ENCODE measurements at places on chromosomes 4 and X.

DNA sequence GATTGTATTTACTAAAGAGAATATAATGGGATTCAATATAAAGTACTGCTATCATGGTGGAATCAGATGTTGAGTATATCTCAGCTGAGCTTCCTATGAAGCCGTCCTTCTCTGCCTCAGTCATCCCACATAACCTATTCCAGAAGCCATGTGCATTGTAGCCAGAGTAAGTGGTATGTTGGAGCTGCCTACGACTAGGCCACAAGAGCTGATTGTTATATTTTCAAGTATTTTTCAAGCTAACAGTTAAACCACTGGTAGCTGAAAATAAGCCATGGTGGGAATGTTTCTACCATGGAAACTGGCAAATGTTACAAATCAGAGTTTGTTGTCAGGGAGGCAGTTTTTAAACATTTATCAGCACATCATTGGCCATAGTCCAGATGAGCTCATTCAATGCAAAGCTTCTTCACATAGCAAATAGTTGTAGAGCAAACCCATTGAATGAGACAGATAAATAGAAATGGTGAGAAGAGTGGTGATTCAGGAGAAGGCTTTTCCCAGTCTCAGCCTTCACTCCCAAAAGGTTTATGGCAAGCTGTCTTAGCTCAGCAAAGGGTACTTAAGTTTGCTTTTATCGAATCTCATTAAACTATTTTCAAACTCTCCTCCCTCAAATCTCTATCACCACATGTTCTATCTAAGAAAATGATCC is 436.4 kb downstream of the PCDH19 start:
- DNase-seq = no peak

DNA sequence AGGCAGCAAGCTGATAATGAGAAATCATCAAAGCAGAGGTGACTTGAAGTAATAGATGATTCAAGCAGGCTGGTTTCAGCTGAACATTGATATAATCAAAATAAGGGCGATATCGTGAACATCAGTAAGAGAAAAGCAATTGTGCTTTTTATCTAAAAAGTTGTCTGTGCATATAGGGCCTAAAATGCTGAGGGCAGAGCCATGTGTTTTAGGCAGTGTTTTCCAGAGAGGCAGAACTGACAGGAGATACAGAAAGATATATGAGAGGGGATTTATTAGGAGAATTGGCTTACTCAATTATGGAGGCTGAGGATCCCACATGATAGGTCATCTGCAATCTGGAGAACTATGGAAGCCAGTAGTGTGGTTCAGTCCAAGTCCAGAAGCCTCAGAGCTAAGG is 136.5 kb upstream of the NPY2R start:
- no peak for DNase-seq

DNA sequence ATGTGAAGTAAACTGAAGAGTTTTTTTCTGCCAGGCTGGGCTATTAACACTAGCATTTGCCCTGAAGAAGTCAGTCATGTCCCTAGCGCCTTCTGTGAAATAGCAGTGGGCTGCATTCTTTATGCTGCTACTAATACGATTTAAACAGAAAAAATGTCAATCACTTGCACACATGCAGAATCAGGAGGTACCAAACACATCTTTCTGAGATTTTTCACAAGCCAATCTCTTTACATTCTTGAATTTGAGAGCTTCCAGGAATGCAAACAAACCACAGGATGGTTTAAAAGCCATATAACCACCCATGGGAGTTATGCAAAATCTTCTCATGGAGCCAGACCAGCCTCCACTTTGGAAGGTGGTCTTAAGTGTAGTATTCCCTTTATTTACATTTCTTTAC is 220.1 kb downstream of the IQCM start:
- DNase-seq = no peak

- DNase-seq = no peak
Measured at GRCh38 chrX:41722816-41723618, 964 bp upstream of the GPR82 start.

- DNase-seq = no peak
Measured at GRCh38 chrX:38260231-38260630, 39.6 kb upstream of the SRPX start.

- DNase-seq = no peak
Measured at GRCh38 chr4:134560728-134561127, 359.1 kb upstream of the PABPC4L start.

GRCh38 chr4:32462944-32463343 is 1742.8 kb downstream of the PCDH7 start:
- DNase-seq = no peak

DNA sequence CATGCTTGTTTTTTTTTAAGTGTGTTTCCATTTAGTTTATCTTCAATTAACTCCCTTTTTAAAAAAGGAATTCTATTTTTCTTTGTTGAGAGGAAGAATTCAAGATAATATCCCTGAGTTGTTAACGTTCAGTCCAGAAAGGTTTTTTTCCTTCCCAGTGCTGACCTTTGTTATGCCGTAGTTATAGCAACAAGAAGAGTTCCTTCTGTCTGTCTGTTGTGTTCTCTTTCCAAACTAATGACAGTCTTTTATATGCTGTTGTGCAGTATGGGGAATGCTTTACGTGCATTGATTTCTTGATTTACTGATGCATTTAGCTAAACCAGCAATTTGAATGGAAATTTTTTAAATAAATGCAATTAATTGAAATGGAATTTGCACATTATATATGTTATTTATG is 6.6 kb upstream of the CXXC4 start:
- no peak for DNase-seq

DNA sequence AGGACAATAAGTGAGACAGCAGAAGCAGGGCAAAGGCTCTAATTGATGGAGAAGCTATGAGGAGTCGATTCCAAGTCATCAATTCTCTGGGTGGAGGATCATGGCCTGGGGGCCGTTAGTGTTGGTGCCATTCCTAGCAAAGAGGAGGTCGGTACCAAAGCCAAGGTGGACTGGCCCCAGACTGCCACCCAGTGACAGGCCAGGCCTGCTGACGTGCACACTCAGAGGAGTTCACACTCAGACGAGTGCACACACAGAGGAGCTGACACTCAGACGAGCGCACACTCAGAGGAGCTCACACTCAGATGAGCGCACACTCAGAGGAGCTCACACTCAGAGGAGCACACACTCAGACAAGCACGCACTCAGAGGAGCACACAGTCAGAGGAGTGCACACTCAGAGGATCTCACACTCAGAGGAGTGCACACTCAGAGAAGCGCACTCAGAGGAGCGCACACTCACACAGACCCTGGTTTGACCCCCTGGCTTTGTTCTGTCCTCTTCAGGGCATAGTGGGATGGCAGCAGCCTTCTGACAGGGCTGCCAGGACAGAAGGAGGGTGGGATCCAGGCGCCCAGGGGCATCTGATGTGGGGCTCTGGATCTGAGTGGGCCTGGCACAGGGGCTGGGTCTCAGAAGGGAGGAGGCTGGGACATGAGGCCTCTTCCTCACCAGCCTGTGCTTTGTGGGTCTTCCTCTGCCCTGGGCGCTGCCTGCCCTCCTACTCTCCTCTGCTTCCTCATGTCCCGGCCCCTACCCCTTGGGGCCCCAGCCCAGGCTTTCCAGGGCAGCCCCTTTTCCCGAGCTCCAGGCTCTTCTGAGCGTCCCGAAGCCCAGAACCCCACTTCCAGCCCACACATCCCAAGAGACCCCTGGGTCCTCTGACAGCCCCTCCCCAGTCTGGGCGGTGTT is 41.7 kb upstream of the NKX1-1 start:
- DNase-seq = no peak

- DNase-seq = no peak
Measured at GRCh38 chr4:126361287-126361686, 1046.5 kb downstream of the FAT4 start.

DNA sequence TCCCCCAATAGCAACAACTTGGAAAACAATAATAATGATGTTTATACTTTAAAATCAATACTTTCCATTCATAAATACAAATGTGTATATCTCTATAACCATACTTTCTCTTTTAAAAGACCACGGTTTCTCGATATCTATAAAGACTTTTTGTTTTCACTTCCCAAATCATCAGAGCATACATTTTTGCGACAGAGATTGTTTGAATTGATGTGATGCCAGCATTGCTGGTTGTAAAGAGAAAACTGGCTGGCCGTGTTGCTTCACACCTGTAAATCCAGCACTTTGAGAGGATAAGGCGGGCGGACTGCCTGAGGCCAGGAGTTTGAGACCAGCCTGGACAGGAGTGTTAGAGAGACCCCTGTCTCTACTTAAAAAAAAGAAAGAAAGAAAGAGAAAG is 77.6 kb upstream of the ZNF518B start:
- DNase-seq = no peak

DNA sequence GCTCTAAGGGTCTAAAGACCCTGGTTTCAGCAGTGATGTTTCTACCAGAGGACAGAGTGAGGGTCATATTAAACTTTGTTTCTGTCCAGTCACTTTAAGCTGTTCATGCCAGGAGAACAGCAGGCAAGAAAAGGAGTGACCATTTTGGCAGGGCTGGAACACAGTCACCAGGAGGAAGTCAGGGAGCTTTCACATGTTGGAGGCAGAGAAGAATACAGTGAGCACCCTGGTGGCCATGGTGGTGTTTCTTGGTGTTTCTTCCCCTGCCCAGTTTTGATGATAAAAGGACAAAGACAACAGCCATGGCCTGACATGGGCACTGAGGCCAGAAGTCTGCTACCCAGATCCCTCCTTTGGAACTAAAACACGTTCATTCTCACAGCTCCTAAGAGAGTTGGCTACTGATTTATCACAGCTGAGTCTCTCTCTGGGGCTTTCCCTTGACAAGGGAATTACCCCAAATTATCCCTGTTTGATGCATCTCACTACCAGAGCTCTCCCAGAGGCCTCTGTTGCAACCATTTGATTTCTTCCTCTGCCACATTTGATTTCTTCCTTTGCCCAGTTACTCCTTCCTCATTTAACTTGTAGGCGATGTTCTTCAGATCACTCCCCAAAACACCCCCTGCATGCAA is 106.4 kb upstream of the NWD2 start:
- DNase-seq = no peak

- no peak for DNase-seq
Measured at GRCh38 chr4:24203926-24204325, 314.1 kb upstream of the PPARGC1A start.

DNA sequence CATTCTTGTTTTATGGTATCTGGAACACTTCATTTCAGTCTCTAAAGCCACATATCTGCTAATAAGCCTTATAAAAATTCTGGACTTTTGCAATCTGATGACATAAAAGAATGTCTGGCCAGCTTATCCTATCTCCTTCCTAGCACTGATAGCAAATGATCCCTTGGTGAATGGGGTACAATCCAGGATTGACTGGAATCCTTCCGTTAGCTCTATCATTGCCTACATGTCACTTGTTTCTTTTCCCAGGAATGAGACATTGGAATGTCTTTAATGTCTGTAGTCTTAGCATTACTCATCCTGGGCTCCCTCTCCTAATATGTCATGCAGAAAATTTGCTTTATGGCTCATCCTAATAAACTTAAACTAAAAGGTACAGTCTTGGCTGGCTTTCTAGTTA is 14.8 kb upstream of the PABPC4L start:
- no peak for DNase-seq

GRCh38 chr4:37998226-37998625 is 38.0 kb downstream of the PTTG2 start:
- no peak for DNase-seq

- DNase-seq = no peak
Measured at GRCh38 chr4:37675587-37676290, 10.4 kb downstream of the RELL1 start.

GRCh38 chr4:89258506-89258905 is 49.1 kb downstream of the GPRIN3 start:
- DNase-seq = no peak

DNA sequence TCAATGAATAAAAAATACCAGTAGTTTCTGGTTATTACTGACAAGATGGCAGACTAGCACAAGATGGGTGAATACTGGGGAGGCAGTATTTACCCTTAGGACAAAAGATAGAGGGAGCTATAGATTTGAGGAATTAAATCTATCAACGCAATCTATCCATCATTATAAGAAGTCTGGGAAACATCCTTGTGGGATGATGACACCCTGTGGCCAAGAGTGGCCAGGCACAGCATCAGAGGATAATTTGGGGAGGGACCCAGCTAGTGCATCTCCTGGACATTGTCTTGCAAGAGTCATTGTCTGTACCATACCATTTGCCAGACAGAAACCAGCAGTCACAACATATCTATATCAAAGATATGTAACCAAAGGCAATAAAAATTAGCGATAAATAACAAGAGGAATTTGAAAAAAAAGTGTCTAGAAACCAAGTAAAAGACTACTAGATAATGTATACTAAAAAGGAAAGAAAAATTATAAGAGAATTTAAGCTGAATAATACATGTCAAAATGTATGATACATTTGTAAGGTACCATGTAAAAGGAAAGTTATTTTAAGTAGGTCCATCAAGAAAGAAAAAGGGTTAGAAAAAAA is 22.9 kb downstream of the KCTD8 start:
- DNase-seq = no peak

DNA sequence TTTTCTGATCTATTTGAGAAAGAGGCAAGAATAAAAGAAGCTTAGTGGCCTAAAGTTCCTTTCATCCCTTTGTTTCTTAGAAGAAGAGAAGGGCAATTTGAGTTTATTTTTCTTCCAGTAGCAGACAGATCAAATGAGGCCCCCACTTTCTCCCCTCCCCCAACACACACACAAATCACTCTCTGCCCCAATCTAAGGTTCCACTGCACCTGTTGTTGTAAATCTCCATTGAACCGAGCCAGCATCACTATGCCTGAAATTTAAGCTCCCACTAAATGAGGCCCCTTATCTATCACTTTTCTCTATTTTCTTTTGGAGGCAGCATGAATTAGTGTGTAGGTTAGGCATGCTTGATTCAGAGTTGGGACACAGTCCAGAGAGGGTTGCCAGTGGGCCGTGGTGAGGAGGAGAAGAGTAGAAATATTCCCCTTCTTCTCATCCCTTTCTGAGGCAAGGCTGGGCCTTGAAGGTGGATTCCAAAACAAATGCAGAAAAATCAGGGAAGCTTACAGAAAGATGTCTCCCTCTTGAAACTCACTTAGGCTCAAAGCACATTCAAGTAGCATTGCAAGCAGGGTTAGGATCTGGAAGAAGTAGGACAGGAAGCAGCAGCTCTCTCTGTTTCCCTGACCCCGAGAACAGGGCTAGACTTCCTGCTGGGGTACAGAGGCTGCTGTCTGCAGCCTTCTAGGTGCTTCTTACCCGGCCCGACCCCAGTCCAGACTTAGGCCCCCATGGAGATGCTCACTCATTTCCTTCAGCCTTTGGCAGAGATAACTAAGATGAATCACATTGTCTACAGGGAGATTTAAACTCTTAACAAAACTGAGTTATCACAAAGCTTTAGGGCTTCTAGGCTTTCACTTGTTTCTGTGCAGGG is 70.7 kb downstream of the RASL11B start:
- no peak for DNase-seq

DNA sequence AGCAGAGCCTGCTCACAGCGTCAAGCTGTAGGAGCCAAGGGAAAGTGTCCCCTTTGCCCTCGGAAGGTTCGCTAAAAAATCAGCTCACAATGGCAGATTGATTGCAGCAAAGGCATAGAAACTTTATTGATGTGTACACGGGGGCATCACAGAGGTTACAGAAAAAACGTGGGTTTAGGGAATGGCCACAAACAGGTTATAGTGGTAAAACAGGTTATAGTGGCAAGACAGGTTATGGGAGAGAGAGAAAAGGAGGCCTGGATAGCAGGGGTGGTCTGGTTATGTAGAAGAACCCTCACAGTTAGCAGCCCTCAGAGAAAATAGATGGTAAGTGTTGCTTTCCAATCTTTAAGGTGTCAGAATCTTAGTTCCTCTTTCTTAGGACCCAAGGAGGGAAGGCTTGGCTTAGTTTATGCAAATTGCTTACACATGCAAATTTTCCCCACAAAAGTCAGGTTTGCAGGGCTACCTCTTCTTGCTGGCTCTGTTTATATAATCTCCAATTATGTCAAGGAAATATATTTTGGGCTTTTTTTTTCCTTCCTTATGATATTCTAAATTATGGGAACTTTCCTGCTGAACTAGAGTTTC is 113.7 kb downstream of the BMP15 start:
- DNase-seq = no peak
